ENCODE measurements at places on chromosomes 2 and 18.

DNA sequence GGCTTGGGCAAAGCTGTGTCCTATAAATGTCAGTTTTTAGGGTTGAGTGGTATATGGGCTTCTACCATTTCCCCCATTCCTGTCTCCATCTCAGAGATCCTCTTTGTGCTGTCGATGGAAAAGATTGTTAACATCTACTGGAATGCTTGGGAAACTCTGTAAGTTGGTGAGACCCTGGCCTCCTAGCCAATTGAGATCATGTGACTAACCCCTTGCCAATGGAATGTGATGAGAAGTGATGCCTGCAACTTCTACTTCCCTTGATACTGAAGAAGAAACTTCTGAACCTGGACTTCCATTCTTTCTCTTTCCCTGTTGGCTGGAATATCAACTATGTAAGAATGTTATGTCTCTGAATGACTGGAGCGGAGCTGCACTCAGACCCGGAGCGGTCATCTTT, 14.5 kb downstream of the SLC39A10 start:
- no peak for DNase-seq

DNA sequence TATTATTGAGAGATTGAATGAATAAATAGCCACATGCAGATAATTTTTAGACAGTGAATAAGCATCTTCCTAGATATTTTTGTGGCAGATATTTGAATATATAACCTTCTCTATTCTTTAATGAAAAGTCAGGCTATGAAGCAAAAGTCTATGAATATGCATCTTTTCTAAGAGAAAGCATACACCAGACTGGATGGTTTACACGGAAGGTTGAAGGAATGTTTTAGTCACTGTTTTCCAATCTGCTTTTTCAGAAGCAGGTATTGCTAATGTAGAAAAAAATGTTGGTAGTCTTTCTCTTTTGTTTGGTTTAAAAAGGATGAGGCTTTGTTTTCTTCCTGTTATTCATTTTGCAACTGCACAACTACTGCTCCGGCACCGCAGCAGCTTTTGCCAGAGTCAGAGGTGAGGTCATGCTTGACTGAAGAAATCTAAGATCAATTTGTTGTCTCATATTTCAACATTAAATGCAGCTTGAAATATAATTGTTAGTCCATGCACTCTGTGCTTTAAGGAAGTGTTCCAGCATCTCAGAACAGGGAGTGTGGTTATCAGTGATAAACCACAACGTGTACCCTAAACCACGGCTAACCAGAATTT, 1540.8 kb upstream of the PIK3C3 start:
- no peak for DNase-seq

GRCh38 chr18:2448565-2449151, 122.6 kb downstream of the METTL4 start:
- no peak for DNase-seq

DNA sequence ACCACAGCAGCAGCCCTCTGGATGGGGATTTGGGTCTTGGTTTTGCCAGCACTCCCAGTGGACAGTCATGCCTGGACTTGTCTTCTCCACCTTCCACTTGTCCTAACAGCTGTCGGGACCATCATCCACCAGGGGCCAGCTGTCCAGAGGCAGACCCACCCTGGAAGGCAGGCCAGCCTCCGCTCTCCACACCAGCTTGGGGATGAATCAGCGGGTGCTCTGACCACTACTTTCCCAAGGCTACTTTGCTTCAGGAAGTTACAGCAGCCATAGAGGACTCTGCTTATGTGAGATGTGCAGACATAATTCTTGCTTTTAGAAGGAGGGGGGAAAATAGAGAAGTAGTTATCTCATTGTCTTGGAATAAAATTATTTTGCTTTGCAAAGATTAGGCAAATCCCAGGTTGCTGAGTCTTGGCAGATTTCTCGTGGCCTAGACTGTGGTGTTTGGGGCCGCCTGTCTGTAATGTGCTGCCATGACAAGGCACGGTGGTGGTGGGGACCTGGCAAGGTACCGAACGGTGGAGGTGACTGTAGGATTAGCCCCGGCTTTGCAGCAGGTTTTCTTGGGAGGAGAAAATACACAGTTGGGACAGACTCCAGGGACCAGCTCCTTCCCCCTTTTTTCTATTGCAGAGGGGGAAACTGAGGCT, 148.7 kb downstream of the AGAP1 start:
- DNase-seq: no peak

DNA sequence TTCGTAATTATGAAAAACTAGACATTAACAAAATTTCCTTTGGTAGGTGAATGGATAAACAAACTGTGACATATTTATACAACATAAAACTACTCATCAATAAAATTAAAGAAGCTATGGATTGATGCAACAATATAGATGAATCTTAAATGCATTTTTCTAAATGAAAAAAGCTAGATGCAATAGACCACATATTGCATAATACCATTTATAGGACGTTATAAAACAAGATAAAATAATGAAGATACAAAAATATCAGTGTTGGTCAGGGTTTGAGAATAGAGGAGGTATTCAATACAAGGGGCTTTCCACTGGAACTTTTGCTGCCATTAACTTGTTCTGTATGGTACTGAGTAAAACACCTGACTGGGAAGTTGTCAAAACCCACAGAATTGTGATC, 314.4 kb downstream of the GRB14 start:
- no peak for DNase-seq

GRCh38 chr18:60698901-60699300, 326.3 kb upstream of the MC4R start:
- DNase-seq: no peak

DNA sequence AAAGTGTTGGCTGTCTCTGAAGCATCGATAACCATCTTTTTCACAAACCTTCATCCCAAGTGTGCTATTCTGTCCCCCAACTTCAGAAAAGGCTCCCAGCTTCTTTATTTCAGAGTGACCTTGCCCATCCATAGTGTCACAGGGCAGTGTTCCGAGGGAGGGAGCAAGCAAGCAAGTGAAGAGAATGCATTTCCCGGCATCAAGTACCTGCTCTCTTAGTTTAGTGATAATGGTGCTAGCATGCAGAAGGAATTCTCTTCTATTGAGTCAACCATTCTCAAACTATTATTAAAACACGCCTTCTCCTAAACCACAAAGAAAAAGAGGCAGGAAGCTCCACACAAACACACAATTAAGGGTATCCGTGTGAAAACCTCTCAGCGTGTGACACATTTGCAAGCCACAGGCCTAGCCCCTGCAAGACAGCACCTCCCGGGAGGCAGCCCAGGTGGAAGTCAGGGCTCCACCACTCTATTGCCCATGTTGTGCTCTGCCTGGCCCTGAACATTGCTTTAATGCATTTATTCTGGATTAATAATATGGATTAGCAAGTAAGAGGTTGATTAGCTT, 504.9 kb downstream of the GALR1 start:
- no peak for DNase-seq

DNA sequence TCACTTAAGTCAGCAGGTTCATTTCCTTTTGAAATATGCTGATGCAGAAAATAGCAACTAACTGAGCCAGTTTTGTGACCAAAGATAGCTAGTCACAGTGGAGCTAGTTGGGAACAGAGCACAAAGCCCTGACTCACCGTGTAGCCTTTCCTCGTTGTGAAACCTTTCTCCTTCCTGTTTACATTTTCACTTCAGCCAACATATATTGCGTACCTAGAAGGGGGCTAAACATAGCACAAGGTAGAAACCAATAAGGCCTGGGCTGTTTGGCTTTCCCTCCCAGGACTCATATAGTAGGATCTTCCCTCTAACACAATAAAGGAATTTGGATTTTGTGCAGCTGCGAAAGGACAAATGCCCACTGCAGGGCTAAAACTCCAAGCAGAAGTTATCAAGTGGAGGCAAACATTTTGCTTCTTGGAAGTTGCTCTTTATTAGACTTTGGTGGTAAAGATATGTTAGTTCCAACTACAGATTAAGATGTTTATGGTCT, 24.5 kb upstream of the LPIN2 start:
- no peak for DNase-seq

GRCh38 chr2:206323486-206323885, 49.0 kb downstream of the ZDBF2 start:
- no peak for DNase-seq

GRCh38 chr2:195498176-195498575, 158.8 kb upstream of the SLC39A10 start:
- DNase-seq: no peak

GRCh38 chr2:164760179-164760578, 81.4 kb downstream of the COBLL1 start:
- no peak for DNase-seq

DNA sequence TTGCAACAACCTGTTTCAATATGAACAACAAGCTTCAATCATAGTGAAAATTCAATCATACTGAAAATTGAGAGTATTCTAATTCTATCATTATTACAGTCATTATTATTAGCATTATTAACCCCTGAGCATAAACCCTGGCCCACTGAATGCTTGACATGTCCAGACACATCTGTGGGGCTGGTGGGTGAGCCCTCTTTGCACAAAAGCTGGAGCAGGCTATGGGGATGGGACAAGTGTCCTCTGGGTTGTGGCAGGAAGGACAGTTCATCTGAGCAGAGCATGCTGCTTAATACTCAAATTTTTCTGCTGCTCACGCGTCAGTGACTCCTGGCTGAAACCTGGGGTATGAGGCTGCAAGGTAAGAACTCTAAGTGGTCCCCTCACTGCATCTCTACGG, 451.1 kb upstream of the POU3F3 start:
- DNase-seq: no peak

DNA sequence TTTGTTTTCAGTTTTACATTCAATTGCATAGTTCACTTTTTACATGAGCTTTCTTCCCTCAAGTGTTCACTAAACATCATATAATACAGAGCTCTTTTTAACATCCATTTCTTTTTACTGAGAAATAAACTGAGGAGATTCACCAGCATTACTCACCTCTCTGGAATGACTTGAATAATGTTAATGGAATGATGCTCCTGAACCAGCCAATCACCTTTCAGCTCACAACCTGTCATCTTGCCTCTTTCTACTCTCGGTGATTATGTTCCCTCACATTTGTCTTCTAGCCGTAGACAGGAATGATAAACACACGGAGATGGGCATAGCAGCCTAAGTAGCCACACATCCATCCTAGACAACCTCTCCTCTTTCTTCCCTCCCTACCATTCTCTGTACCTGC, 301.7 kb downstream of the PAX3 start:
- no peak for DNase-seq

DNA sequence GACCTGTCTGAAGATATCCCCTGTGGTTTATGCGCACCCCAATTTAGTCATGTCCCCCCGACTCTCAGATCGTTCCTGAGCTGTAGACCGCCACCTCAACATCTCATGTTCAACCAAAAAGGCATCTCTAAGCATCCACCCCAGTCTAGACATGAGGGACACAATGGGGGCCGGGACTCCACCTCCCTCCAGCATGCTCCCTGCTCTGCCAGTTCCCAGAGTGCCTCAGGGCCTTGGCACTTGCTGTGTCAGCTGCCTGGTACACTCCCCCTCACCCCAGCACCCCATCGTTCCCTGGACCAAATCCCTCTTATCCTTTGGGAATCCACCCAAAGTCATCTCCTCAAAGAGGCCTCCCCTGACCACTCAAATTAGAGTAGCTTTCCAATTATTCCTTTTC, 22.2 kb downstream of the TNS1 start:
- DNase-seq: no peak

- DNase-seq: no peak
Measured at GRCh38 chr2:145799595-145800108, 1279.7 kb upstream of the ZEB2 start.

DNA sequence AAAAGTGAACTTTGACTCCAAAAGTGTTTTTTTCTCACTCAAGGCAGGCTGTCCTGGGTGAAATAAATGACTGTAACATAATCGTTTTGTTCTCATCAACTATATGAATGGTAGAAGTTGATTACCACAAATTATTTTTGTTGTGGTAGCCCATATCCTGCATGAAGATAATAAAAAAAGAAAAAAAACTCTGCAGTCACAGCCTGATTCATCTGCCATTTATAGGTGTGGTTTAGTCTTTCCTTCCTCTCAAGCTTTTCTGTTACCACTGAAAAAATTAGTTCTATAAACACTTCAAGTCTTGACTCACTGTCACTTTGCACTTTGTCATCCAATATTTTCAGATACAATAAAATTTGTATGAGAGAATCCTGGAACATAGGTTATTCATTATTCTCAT, 522.0 kb downstream of the PLCL1 start:
- no peak for DNase-seq

DNA sequence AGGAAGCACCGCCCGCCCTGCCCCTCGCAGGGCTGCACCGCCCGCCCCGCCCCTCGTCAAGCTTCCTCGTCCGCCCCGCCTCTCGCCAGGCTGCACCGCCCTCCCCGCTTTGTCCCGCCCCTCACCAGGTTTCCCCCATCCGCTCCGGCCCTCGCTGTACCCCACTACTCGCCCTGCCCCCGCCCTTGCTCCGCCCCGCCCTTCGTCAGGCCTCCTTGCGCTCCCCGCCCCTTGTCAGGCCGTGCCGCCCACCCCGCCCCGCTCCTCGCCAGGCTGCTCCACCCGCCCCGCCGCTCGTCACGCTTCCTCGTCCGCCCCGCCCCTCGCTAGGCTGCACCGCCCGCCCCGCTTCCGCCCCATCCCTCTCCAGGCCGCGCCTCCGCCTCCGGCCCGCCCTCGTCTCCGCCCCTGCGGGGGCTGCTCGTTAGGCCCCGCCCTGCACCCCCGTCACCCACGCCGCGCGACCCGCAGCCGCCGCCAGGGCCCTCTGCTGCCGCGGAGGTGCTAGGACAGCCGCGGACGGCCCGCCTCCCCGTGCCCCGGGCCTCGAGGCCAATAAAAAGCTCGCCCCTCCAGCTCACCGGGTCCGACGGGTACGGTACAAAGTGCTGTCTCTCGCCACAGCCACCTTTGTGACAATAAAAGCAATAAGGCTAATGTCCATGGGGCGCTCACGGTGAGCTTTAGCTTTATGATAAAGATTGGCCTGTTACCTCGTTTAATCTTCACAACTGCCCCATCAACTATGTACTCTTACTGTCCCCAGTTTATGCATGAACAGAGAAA, 602 bp upstream of the DNPEP start:
- peak; percentile 97 for DNase-seq

DNA sequence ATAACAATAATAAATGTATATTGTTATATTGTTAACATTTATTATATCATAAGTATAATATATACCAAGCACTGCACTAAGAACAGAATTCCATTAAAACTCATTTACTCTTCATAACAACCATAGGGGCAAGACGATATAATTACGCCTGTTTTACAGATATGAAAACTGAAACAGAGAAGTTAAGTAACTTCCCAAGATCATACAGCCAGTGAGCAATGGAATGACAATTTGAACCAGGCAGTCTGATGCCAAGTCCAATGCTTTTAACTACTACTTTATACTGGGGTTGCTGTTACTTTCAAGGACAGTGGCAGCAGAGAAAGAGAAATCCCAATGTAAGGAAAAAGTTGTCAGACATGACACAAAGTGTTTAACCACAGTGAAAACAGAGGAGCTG, 338.8 kb upstream of the ID2 start:
- no peak for DNase-seq

Measured in GDM1 (cell line).